ENCODE measurements at places on chromosomes 16 and 17. TPM values are rescaled to one million over a fixed set of nuclear protein-coding genes. Genes with fewer than 3 reads are reported as not detected.

DNA sequence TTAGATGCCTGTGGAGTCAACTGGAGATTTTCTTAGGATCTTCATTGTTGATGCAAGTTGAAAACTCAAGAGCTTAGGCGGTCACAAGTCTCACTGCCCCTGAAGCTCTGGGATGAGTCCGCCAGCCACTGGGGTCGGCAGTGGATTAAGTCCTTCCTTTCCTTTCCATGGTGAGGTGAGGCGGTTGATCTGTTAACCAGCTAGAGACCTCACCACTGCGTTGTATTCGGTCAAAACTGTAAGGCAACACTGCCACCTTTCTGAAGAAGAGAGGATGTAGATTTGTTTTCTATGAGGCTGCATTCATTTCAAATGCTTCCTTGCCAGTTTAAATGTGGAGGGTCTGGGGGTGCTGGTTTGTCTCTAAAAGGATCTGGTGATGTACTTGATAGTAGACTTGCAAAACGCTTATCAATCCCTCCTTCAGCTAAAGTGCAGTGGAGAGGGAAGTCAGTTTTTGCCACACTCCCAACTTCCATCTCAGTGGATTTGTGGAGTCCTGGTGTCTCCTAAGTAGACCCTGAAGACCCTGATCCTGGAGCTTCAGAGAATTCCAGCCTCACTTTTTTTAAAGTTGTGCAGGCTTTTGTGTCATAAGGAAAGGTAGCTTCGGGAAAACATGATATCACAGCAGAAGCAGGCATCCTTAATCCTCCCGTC lies 1.7 kb downstream of the MYOCD start:
- no peak for DNase-seq

GRCh38 chr17:75488693-75489510 lies 26.4 kb downstream of the CASKIN2 start:
- no peak for DNase-seq

DNA sequence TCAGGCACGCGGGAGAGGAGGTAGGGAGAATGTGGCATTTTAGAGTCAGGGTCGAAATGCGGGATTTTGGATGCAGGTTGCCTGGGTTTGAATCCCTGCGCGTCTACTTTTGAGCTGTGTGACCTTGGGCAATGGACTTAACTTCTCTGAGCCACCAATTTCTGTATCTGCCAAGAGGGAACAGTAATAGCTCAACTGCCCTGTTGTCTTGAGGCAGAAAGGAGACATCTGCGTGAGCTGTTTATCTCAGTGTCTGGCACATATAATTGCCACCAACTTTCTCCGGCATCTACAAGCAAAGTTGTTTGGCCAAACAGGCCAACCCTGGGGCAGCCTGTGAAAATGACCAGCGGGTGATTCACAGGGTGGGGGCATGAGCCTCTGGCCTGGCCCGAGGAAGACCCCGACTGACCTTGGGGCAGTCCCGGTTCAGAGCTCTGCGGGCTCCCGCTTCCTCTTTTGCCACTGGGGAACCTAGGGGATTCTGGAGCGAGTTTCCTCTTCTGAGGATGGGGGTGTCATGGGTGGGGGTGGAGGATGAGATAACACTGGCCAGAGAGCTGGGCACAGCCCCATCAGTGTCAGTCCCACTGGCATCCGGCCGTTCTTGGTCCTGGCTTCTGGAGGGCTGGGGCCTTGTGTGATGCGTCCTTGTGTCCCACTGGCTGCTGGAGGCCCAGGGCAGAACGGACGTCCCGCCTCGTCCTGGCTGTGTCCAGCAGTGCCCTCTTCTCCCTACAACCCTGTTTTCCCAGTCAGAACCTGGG lies 1.3 kb downstream of the SNN start:
- no peak for DNase-seq

DNA sequence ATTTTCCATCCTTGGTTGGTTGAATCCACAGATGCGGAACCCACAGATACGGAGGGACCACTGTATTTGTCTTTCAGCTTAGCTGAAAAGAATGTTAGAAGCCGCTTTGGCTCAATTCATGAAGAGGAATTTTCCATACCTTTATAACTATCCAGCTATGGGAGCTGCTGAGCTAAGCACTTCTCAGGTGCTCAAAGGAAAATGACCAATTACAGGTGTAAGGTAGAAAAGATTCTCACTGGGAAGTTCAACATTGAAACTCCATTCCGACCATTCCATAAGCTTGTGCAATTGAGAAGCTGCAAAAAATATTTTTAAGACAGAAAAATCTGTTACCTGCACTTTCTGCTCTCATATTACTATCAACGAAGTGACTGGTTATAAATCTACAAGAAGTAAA lies 2.7 kb downstream of the AHSP start:
- no peak for DNase-seq

DNA sequence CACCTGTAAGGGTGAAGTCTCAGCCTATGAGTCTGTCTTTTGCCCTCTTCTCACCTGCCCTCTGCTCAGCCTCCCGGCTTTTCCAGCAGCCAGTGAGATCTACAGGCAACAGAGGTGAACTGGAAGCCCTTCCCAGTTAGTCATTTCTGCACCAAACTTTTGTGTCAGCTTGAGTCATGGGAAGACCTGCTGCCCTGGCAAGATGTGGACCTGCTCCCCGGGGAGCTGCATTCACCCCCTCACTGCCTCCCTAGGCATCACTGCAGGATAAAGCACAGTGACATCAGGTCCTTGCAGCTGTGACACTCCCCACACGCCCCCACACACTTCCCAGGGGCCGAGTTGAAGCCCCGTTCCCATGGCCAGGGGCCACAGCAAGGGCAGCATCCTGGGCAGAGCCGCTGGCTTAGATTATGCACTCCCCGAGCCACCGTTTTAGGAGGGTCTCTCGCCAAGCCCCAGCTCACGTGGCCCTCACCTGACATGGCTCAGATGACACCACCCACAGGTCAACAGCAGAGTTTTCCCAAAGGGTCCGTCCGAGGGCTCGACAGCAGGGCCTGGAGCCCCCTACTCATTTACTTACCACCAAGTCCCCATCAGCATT lies 6.5 kb upstream of the ABR start:
- DNase-seq = no peak

GRCh38 chr16:15041271-15042004 lies 14.4 kb downstream of the NTAN1 start:
- no peak for DNase-seq

DNA sequence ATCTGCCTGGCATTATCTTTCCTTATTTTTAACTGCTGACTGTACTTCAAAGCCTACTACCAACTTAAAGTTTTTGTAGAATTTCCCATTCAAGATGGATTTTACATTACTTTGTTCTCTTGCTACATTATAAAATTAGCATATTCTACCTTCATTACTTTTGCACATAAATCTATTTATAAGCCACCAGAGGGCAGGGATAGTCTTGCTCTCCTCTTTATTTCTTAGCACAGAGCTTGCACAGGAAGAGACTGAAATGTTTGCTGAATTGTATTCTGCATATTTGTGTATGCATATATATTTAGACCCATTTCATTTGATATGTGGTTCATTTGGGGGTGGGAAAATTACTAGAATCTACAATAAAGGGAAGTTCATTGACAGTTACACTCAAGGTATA lies 108.0 kb downstream of the SKAP1 start:
- DNase-seq = no peak

GRCh38 chr16:88804173-88804551 lies 573 bp downstream of the CDT1 start:
- no peak for DNase-seq

DNA sequence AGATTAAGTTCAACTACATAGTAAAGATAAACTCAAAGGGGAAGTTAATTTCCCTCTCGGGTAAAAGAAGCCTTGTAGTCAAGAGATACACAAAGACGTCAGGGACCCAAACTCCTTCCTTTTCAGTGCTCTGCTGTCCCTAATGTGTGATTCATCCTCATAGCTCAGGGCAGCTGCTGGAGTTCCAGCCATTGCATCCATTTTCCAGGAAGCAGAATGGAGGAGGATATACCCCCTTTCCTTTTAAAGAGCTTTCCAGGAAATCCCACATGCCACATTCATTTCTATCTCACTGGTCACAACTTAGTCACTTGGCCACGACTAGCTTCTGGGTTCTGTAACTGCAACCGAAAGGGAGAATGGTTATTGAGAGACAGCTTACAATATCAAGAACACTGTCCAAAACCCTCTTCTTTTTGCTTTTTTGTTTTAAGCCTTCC lies 95.3 kb downstream of the SOCS1 start:
- no peak for DNase-seq

GRCh38 chr17:63405741-63406261 lies 40.3 kb downstream of the CYB561 start:
- DNase-seq = peak; percentile 39

GRCh38 chr16:84032458-84033178 lies 10.0 kb downstream of the SLC38A8 start:
- no peak for DNase-seq

- DNase-seq = no peak
These were observed at the start of gene CRHR1 for GRCh38 chr17:45784293-45784740. Gene CRHR1, plus strand, starts transcription at chr17:45784320. Its CDS starts 225 bp downstream, at chr17:45784545.

DNA sequence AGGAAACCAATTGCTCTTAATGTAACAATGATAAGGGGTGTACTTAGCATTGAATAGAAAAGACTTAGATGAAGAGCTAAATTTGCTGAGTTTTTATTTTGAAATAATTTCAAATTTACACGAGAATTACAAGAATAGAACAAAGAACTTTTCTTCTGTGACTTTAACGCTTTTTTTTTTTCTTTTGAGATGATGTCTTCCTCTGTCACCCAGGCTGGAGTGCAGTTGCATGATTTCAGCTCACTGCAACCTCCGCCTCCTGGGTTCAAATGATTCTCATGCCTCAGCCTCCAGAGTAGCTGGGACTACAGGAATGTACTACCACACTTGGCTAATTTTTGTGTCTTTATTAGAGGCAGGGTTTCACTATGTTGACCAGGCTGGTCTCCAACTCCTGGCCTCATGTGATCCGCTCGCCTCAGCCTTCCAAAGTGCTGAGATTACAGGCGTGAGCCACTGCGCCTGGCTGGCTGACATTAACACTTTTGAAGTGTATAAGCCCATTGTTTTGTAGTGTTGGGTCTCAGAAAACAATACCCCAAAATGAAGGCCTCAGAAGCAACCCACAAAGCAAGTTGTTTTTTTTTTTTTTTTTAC lies 2.1 kb downstream of the TEN1 start:
- no peak for DNase-seq

DNA sequence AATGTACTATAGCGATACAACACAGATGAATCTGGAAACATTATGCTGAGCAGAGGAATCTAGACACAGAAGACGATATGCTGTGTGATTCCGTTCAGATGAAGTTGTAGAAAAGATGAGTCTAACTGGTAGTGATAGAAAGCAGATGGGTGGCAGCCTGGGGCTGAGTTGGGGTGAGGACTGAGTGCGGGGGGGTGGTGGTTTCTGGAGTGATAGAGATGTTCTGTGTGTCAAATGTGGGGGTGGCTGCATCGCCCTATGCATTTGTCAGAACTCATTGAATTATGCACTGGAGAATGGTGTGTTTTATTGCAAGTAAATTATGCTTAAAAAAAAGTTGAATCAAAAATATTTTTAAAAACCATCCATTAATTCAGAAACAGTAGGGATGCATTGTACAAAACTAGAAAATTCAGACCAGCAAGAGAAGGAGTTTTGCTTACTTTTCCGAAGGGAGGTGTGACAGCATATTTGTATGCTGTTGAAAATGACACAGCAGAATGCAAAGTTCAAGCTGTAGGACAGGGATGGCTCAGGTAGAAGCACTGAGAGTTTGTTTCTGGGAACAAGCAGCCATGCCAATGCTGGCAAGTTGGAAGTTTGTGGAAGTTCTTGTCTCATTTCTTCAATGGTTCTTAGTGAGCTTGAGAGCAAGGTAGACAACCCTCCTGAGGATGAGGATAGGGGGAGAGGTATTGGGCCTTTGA lies 13.0 kb upstream of the DRG2 start:
- no peak for DNase-seq

GRCh38 chr17:77455111-77455890 lies 314.5 kb downstream of the SEC14L1 start:
- DNase-seq = no peak

DNA sequence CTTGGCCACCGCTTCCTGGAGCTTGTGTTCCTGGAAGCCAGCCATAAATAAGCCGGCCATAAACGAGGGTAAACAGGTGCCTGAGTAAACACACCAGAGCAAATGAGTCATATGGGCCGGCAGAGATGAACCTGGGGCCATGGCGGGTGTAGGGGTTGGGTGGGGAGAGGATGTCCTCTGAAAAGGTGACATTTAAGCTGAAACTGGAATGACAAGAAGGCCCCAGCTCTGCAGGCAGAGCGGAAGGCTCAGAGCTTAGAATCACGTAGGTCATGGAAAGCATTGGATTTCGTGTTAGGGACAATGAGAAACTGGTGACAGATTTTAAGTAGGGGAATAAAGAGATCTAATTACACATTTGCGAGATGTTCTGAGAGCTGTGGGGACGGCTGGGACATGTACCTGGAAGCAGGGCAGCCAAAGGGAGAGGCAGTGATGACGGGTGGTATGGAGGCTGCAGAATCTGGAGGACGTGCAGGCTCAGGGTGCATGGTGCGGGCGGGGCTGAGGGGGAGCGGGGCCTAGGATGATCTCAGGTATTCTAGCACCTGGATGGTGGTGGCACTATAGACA lies 8.1 kb upstream of the DNASE1 start:
- DNase-seq = no peak

- DNase-seq = no peak
These were observed 312.3 kb upstream of the KCNJ16 start for GRCh38 chr17:69762766-69763165.

DNA sequence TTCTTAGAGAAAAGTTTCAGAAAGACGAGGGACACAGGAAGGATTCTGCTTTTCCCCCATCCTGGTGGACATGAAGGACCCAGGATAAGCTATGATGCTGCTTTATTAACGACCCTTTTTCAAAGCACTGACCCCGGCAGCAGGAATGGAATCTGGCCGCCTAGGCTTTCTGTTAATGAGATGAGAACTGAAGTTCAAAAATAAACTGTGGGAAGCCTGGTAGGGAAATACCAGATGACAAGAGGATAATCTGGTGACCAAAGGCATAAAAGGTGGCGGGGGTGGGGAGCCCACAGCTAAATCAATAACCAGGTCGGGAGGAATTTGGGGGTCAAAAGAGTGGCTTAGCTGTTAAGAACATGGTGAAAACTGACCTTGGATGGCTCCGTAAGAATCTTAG lies 171.0 kb downstream of the XYLT1 start:
- no peak for DNase-seq

The DNAH2 gene
- polyA plus RNA-seq = 0.16 TPM

The MTHFSD gene
- 33.8 TPM for polyA plus RNA-seq

The CACNG3 gene
- polyA plus RNA-seq = not detected

The CACNA1H gene
- polyA plus RNA-seq = 26.0 TPM

The RAD51D gene
- 14.5 TPM for polyA plus RNA-seq

The USP6 gene
- 2.2 TPM for polyA plus RNA-seq

The G6PC1 gene
- 8.4 TPM for polyA plus RNA-seq

The PPP1R27 gene
- 0.41 TPM for polyA plus RNA-seq

The KLHL10 gene
- 0.58 TPM for polyA plus RNA-seq

The NHLRC4 gene
- 7.4 TPM for polyA plus RNA-seq
